ENCODE measurements at places on chromosomes 3 and 15.
A peak's percentile ranks its signal among the peaks of the same experiment; 100 is the strongest.

DNA sequence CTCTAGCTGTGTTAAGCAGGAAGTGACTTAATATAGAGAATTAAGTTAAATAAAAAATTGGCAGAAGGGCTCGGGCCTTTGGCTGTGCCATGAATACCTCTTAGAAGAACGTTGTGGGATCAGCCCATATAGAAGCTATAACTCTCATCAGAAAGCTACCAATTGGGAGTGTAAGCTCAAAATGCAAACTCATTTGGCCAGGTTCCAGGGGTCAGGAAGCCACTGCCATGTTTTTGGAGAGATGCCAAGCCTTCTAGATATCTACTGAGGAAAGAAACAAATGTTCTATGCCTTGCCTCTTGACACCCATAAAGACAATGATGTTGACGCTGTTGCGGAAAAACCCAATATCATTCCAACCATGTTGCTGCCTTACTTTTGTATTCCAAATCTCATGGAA is 475.2 kb upstream of the TGFBR2 start:
- H3K27ac ChIP-seq: no peak overlapping the region
- no peak for DNase-seq
- H3K36me3 ChIP-seq: no peaks in the 10 kb centered on the region
- H3K4me3 ChIP-seq: no peak overlapping the region
- H3K4me1 ChIP-seq: no peaks in the 10 kb centered on the region

DNA sequence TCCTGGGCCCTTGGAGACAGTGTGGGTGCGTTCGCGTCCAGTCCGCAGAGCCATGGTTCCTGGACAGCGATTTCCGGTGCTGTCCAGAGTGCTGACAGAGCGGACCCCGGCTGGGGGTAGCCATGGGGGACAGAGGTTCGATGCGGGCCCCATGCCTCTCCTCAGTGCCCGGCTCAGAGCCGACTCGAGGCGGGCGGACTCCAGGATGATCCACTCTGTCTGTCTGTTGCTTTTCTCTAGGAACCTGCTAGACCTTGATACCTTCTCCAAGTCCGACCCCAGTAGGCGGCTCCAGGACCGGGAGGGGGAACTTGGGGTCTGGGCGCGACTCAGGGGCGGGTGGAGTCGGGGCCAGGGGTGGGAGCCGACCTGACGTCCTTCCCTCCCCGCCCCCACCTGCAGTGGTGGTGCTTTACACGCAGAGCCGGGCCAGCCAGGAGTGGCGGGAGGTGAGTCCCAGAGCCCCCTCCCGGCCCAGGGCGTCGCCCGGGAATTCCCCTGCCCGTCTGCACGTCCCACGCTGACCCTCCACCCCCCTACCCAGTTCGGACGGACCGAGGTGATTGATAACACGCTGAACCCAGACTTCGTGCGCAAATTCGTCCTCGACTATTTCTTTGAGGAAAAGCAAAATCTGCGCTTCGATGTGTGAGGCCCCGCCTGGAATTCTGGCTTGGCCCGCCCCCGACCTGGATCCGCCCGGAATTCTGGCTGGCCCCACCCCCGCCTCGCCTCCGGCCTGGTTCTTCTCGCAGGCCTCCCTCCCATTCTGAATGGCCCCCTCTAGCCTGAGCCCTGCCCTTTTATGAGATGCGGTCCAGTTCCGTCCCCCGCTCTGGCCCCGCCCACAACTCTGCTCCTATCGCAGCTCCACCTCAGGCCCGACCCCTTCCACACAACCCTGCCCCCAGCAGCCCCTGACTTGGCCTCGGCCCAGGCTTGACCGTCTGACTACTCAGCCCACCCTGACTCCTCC is 1.0 kb downstream of the CPNE9 start:
- peak overlapping the region; percentile 74 for H3K4me3 ChIP-seq
- H3K27me3 ChIP-seq: peaks cover 30% of the 10 kb centered on the region
- DNase-seq: no peak
- peaks cover 6% of the 10 kb centered on the region for H3K4me1 ChIP-seq

GRCh38 chr3:106755336-106755735 is 621.9 kb upstream of the CCDC54 start:
- peaks cover 4% of the 10 kb centered on the region for H3K27me3 ChIP-seq
- no peaks in the 10 kb centered on the region for H3K4me1 ChIP-seq
- no peak overlapping the region for H3K4me3 ChIP-seq
- no peak for DNase-seq
- H3K36me3 ChIP-seq: no peaks in the 10 kb centered on the region

DNA sequence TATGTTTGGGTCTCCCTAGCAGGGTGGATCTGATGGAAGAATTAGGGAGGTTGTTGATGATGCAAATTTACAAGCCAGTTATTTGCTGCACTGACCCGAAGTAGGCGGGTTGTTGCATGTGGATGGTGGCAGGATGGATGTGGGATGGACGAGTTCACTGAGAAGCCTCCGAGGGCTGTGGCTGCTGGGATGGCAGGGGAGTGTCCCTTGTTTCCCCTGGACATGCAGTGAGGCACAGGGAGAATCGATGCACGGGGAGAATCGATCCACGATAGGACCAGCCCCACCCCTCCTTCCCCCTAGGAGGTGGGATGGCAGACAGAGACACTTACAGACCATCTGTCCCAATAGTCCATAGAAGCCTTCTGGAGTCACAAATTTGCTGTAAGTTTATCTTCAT is 31.0 kb upstream of the KLF13 start:
- no peaks in the 10 kb centered on the region for H3K36me3 ChIP-seq
- peaks cover 14% of the 10 kb centered on the region for H3K4me1 ChIP-seq
- peak overlapping the region; percentile 9 for H3K27ac ChIP-seq
- H3K4me3 ChIP-seq: no peak overlapping the region

- no peak overlapping the region for H3K27ac ChIP-seq
- H3K4me1 ChIP-seq: peaks cover 9% of the 10 kb centered on the region
- peaks cover 40% of the 10 kb centered on the region for H3K36me3 ChIP-seq
- no peak for DNase-seq
- H3K27me3 ChIP-seq: no peaks in the 10 kb centered on the region
- no peak overlapping the region for H3K4me3 ChIP-seq
Observed at GRCh38 chr3:66255865-66256264, 35.1 kb downstream of the SLC25A26 start.

- no peaks in the 10 kb centered on the region for H3K27me3 ChIP-seq
- H3K27ac ChIP-seq: peak overlapping the region; percentile 0
- no peak overlapping the region for H3K4me3 ChIP-seq
- H3K4me1 ChIP-seq: peaks cover 58% of the 10 kb centered on the region
Observed at GRCh38 chr15:68587769-68588385, 9.1 kb downstream of the CORO2B start.

DNA sequence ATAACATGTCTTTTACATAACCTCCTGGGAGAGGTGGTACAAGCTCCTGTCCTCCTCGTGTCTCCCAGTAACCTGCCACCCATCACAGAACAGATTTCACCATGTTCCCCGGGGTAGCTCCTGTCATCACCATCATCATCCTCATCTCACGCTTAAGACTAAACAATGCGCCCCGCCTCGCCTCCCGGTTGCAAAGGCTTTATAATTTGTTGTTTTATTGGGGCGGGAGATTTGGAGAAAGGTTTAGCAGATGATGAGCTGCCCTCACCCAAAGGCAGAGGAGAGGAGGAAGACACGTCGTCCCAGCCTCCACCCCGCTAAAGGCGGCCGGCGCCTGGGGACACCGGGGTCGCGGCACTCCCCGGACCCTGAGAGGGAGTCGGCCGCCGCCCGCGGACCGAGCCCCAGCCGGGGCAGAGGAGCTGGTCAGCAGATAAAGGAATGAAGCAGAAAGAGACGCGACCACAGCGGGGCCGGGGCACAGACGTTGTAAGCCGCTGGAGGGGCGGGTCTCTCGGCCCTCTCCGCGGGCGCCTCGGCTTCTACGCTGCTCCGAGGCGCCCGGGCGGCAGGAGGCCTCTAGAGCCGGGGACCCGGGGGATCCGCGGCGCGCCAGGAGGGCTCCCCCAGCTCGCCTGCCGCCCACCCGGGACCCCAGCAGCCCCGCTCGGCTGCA is 589 bp downstream of the HERC1 start:
- no peak for DNase-seq
- H3K27ac ChIP-seq: peak overlapping the region; percentile 100
- peak overlapping the region; percentile 88 for H3K4me3 ChIP-seq
- peaks cover 14% of the 10 kb centered on the region for H3K36me3 ChIP-seq

GRCh38 chr3:63961891-63962290 is 49.7 kb upstream of the SCAANT1 start:
- H3K4me3 ChIP-seq: no peak overlapping the region
- H3K27me3 ChIP-seq: no peaks in the 10 kb centered on the region
- H3K27ac ChIP-seq: no peak overlapping the region
- peaks cover 12% of the 10 kb centered on the region for H3K36me3 ChIP-seq
- peaks cover 15% of the 10 kb centered on the region for H3K4me1 ChIP-seq

- H3K4me1 ChIP-seq: no peaks in the 10 kb centered on the region
- no peak overlapping the region for H3K27ac ChIP-seq
- no peak overlapping the region for H3K4me3 ChIP-seq
Observed at GRCh38 chr3:54165865-54166264, 43.5 kb downstream of the CACNA2D3 start.

DNA sequence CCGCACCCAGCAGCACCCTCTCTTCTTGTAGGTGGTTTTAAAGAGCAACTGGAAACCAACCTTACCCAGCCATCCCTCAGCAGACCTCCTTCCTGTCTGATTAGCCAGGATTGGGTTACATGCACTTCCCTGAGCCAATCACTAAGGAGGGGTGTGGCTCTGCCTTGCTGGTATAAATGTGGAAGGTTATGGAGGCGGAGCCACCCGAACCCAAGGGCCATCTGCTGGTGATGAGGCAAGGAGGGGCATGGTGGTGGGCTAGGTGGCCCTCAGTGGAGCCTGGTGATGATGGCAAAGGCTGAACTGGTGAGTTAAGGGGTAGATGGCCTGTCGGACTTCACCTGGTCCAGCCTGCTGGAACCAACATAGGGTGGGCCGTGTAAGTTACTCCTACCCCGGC is 39.8 kb downstream of the CCDC33 start:
- no peak overlapping the region for H3K4me3 ChIP-seq
- no peaks in the 10 kb centered on the region for H3K36me3 ChIP-seq
- no peak overlapping the region for H3K27ac ChIP-seq

GRCh38 chr3:77014226-77014625 is 25.7 kb upstream of the ROBO2 start:
- no peak overlapping the region for H3K27ac ChIP-seq
- H3K27me3 ChIP-seq: no peaks in the 10 kb centered on the region
- DNase-seq: no peak
- H3K36me3 ChIP-seq: no peaks in the 10 kb centered on the region

GRCh38 chr3:24829629-24830229 is 335.1 kb upstream of the THRB start:
- peaks cover 47% of the 10 kb centered on the region for H3K27me3 ChIP-seq
- H3K27ac ChIP-seq: no peak overlapping the region
- peaks cover 3% of the 10 kb centered on the region for H3K36me3 ChIP-seq
- no peak for DNase-seq
- peaks cover 5% of the 10 kb centered on the region for H3K4me1 ChIP-seq

- no peak for DNase-seq
- H3K4me3 ChIP-seq: no peak overlapping the region
- H3K27me3 ChIP-seq: no peaks in the 10 kb centered on the region
Observed at GRCh38 chr15:27722102-27722501, 377.0 kb downstream of the OCA2 start.

DNA sequence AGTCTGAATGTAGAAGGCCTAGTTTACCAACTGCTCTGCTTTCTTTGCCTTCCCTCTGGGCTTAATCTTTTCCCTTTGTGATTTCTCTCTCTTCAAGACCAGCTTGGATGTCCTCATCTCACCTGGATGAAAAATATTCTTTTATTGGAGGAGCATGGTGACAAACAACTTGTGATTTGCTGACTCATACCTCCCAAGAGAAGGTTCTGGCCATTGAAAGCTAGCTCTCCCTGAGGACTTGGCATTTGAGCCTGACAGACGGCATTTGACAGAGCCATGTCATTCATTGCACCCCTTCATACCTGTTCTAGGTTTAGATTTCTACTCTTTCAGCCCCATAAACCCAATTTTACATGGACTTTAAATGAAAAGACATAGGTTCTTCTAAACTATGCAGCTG is 33.3 kb downstream of the ATG7 start:
- H3K27me3 ChIP-seq: no peaks in the 10 kb centered on the region
- H3K4me1 ChIP-seq: peaks cover 24% of the 10 kb centered on the region
- no peak for DNase-seq
- no peak overlapping the region for H3K4me3 ChIP-seq
- peak overlapping the region; percentile 82 for H3K27ac ChIP-seq
- peaks cover 51% of the 10 kb centered on the region for H3K36me3 ChIP-seq

GRCh38 chr3:179196098-179196497 is 47.9 kb downstream of the PIK3CA start:
- no peak for DNase-seq
- peaks cover 6% of the 10 kb centered on the region for H3K36me3 ChIP-seq
- peak overlapping the region; percentile 37 for H3K4me3 ChIP-seq

GRCh38 chr15:54131410-54131809 is 153.2 kb downstream of the UNC13C start:
- no peak overlapping the region for H3K4me3 ChIP-seq
- H3K36me3 ChIP-seq: no peaks in the 10 kb centered on the region
- H3K27me3 ChIP-seq: no peaks in the 10 kb centered on the region

DNA sequence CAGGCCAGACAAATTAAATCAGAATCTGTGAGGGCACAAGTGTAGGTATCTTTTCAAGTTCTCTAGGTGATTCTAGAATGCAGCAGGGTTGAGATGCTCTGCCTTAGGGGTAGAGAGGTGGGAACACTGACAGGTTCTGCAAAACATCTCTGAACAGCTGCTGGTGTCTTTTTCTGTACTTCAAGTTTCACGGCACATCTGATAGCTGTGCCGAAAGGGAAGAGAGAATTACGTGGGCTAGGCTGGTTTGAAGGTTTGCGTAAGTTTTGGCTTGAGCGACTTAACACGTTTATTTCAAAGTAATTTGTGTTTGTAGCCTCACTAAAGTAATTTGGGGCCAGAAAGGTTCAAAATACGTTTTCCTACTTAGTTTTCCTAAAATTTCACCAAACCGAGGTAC is 22.5 kb downstream of the PXK start:
- H3K4me3 ChIP-seq: peak overlapping the region; percentile 50
- peak overlapping the region; percentile 90 for H3K27ac ChIP-seq
- H3K36me3 ChIP-seq: peaks cover 12% of the 10 kb centered on the region
- peaks cover 91% of the 10 kb centered on the region for H3K4me1 ChIP-seq
- peak; percentile 63 for DNase-seq

DNA sequence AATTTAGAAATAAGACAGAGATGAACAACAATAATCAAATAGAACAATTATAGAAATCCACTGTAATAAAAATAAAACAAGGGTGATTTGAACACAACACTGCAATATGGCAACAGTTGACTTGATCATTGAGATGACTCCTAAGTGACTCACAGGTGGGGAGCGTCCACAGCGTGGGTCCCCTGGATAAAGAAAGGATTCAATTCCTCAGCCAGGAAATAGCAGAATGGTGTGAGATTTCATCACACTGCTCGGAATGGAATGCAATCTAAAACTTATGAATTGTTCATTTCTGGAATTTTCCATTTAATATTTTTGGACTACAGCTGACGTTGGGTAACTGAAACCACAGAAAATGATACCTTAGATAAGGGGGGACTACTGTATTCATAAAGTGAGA is 82.0 kb downstream of the CNTN3 start:
- H3K27ac ChIP-seq: no peak overlapping the region
- no peaks in the 10 kb centered on the region for H3K27me3 ChIP-seq
- no peaks in the 10 kb centered on the region for H3K4me1 ChIP-seq
- H3K4me3 ChIP-seq: no peak overlapping the region
- no peaks in the 10 kb centered on the region for H3K36me3 ChIP-seq

- H3K4me3 ChIP-seq: no peak overlapping the region
- H3K36me3 ChIP-seq: no peaks in the 10 kb centered on the region
- no peak overlapping the region for H3K27ac ChIP-seq
- no peaks in the 10 kb centered on the region for H3K4me1 ChIP-seq
- H3K27me3 ChIP-seq: peaks cover 31% of the 10 kb centered on the region
Observed at GRCh38 chr15:72852273-72852672, 68.7 kb upstream of the ADPGK start.
